NCI-H2029 (cell line): ENCODE measurements at places on chromosomes 12 and 14.

DNA sequence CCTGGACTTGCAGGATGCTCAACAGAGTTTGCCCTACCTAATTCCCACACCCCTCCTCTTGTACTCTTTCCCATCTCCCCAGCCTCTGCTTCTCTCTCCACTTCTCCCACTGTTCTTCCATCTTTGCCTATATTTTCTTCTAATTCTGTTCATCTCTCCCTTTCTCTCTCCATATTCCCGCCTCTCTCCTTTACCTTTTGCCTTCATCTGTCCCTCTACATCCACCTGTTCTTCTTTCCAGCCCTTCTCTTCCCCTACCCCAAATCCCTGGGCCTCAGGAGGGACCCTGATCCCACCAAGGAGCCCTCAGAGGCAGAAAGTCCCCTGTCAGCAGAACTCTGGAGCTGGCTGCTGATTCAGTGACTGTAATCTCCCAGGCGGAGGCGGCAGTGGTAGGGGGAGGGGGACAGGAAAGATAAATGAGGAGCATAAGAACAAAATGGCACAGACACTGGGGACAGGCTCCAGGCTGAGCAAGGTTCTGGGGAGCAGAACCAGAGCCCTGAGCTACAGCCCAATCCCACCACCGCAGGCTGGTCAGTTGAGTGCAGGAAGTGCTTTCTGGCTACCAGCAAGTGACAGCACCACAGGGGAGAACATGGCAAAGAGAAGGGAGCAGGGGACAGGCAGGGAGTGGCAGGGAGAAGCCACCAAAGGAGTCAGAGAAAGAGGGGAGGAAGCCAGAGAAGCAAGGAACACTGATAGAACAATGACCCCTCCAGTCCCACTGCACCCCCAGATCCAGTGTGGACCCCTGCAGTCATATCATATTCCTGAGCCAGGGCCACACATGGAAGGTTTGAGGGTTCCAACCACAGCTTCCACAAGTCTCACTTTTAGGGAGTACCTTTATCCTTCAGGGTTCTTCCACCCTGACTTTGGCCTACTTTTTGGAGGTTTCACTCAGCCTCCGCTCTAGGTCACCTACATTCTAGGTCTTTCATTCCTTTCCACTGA is 27.0 kb downstream of the SMUG1 start:
- DNase-seq: no peak

- DNase-seq: no peak
Observed at GRCh38 chr12:100956311-100956852, 161.8 kb downstream of the ANO4 start.

DNA sequence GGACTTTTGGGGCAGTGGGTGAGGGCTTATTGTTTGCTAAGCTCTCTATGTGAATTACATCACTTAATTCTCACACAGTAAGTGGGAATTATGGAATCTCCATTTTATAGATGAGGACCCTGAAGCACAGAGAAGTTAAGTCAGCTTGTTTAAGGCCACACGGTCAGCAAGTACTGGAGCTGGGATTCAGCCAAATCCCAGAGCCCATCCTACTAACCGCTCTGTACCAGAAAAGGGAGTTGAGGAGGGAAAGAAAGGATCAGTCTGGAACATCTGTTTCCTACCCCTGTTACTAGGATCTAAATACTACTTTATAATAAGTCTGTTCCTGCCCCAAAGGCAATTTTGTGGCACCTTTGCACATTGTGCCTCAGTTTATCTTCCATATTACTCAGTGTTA is 42.6 kb downstream of the PPFIBP1 start:
- no peak for DNase-seq

GRCh38 chr12:122986258-122986871 is 5.9 kb downstream of the ARL6IP4 start:
- DNase-seq: no peak

DNA sequence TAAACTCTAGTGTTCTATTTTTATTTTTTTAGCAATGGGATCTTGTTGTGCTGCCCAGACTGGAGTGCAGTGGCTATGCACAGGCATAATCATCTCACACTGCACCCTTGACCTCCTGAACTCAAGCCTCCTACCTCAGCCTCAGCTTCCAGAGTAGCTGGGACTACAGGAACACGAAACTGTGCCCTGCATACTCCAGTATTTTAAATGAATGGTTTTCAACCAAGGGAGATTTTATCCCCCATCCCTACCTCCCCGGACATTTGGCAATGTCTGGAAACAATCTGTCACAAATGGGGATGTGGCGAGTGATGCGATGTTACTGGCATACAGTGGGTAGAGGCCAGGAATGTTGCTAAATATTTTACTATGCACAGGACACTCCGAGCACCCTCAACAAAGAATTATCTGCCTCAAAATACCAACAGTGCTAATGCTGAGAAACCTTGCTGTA is 2.1 kb downstream of the CBX5 start:
- DNase-seq: no peak

DNA sequence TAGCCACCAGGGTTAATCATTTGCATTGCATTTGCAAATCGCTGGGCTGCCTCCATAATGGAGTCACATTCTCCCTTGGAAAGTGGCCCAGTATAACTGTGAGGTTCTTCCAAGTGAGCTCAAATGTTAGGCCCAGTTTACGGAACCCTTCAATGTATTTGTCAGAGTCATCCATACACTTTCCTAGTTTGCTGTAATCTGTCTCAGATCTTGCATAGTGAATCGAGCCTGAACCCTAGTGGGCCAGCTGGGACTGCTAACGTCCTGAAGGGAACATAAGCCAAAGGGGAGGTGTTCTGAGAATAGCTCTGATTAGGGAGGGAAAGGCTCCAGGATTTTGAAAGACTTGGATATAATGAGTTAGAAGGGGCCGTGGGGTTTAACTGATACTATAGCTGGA is 406.3 kb downstream of the SLC6A15 start:
- DNase-seq: no peak

- no peak for DNase-seq
Observed at GRCh38 chr14:53167602-53168328, 14.6 kb upstream of the DDHD1 start.

DNA sequence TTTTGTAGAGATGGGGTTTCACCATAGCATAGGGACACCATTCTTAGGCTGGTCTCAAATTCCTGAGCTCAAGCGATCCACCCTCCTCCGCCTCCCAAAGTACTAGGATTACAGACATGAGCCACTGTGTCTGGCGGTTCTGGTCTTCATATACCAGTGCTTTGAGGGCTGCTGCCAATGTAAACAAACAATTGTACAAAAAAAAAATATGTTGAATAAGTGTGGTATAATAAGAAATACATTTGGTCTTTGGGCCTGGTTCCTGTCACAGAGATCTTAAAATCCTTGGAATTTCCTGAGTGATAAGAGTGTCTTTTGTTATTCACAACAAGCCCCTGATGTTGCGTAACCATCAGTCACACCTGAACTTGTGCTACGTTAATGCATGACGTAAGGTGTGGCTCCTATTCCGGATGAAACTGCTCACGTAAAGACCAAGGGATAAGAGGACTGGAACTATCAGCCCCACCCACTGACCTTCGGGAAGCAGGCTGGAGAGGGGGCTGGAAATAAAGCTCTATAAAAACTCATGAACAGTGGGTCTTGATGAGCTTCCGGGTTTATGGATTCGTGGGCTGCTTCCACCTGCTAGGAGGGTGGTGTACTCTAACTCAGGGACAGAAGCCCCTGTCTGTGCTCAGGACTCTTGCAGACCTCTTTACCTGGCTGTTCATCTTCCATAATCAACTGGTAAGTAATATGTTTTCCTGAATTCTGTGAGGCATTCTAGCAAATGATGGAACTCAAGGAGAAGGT is 16.5 kb upstream of the RIMKLB start:
- peak; percentile 78 for DNase-seq

GRCh38 chr12:2384533-2385351 is 332.0 kb downstream of the CACNA1C start:
- no peak for DNase-seq

DNA sequence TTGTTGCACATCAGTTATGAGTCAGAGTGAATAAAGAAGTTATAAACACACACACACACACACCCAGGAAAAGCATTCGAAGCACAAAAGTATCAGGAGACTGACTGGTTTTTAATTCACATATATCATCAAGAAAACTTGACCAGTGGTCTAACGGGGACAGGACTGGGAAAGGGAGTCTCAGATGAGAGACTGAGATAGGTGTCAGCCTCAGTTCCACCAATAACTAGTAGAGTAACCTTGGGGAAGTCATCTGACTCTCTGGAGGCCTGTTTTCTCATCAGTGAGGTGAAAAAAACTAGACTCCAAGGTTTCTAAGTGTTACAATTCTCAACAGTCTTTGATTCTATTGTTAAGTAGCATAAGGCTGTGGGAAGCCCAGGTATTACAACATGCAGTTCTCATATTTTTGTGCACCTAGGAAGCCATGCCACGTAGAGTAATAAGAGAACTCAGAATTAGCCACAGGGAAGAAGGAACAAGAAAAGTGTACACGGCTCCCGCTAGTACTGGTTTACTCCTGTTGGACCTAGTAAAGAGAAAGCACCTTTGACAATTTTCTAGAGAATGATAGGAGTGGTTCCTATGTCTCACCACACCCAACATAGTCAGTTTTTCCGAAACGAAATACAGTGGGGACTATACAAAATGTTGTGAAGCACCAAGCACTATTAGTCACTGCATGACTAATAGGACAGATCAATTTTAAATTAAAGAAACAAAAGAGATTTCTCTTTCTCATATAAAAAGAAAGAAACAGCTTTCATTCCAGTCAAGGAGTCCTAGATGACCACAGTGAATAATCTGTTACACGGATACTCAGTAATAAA is 5.0 kb downstream of the PPTC7 start:
- no peak for DNase-seq

DNA sequence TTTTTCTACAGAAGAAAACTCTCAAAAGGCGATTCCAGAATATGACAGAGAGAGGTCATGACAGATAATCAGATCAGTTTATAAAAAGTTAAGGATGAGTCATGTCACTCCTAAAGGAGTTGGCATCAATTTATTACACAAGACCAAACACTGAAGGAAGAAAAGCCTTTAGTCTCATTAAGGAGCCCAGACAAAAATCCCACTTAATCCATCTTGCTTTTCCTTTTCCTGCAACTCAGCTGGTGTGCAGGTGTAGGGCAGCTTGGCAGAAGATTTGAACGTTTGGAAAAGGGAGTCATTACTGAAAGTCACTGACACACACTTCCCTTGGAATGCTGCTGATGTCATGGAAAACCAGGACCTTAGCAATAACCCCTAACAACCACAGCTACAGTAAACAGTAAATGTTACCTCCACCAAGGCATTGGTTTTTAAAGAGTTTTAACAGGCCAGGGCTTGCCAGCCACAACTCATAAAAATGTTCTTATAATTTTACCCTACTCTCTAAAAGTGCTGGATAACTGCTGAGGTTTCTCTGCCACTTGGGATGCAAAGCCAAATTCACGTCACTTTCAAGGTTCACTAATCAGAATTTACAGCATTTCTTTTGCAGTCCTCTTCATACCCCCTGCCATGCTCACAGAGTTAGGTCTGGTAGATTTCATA is 320.6 kb downstream of the RAD51B start:
- peak; percentile 16 for DNase-seq

- DNase-seq: no peak
Observed at GRCh38 chr14:61377749-61378148, 56.4 kb downstream of the PRKCH start.

DNA sequence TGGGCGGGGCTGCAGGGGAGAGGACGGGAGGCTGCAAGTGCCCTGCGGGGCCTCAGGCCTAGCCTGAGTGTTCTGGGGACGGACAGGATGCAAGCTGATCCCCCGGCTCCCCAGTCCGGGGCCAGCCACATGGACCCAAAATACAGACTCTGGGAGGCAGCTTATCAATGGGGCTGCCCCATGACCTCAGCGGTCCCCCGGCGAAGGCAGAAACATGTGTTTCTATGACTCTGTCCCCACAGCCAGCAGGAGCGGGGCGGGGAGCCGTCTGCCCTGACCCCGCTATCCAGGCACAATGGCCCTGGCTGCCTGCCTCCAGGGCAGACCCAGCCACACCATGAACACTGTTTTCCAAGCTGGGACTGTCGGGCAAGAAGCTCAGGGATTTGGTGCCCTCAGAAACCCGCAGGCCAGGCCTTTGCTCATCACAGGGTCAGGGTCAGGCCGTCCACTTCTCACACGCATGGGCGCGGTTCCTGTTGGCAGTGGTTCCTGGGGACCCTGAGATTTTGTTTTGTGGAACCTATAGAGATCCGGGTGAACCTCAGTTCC is 75.0 kb downstream of the RFLNA start:
- DNase-seq: no peak

- no peak for DNase-seq
Observed at GRCh38 chr12:101110866-101111265, 99.2 kb downstream of the SLC5A8 start.

- no peak for DNase-seq
Observed at GRCh38 chr14:103733651-103734050, 18.0 kb downstream of the ZFYVE21 start.

DNA sequence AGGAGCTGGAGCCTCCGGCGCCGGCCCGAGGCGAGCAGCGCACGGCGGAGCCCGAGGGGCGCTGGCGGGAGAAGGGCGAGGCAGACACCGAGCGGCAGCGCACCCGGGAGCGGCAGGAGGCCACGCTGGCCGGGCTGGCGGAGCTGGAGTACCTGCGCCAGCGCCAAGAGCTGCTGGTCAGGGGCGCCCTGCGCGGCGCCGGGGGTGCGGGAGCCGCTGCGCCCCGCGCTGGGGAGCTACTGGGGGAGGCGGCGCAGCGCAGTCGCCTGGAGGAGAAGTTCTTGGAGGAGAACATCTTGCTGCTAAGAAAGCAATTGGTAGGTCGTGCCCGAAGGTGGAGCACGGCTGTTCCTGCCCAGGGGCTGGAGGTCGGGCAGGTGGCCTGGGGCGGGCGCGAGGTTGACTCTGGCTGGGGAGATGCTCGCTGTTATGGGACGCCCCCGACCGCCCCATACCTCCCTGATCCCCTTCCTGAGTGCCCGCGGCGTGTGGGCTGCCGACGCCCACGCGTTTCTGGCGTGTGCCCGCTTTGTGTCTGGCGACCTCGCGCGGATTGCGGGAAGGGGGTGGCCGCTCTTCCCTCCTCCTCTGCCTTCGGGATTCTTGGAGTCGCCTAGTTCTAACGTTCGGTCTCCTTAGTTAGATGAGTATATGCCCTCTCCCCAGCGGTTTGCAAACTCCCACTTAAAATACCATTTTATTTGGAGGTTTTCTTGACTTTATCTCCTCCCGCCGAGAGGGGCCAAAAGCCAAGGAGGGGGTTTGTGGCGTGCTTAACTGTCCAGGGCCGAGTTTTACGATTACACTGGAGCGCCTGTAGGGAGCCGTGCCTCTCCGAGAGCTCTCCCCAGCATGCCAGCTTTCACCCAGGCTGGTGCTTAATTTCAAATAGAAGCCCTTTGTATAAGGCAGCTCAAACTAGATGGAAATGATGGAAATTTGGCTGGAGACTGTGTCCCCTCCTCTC is 752 bp downstream of the DACT1 start:
- no peak for DNase-seq

- DNase-seq: no peak
Observed at GRCh38 chr14:96574171-96574632, 72.0 kb downstream of the PAPOLA start.

GRCh38 chr14:96267916-96268315 is 11.9 kb downstream of the BDKRB1 start:
- DNase-seq: no peak
